ENCODE measurements at places on chromosomes 7 and 10.

DNA sequence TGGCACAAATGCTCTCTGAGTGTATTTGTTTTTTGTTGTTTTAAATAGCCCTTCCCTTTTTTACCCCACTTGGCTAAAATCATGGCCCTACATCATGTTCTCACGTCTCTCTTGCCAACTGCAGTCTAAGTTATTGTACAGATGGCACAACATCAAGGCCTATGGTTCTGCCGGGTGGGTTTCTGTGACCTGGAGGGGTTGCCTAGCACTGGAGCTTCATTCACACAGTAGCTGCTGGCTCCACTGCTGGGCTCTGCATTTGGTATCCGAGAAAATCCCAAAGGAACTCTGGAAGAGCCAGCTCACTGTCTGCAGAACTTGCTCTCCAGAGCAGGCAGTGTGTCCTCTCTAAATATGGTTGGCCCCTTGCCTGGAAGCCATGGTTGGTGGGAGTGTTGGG, 120.6 kb downstream of the LRRC4 start:
- no peak for DNase-seq

GRCh38 chr7:98500764-98501163, 99.9 kb upstream of the BAIAP2L1 start:
- DNase-seq = no peak

- no peak for DNase-seq
These were observed 947.7 kb upstream of the SORCS1 start for GRCh38 chr10:108112218-108112617.

GRCh38 chr7:673681-674453, 52.6 kb upstream of the DNAAF5 start:
- DNase-seq = no peak

- no peak for DNase-seq
These were observed 116.2 kb downstream of the AVL9 start for GRCh38 chr7:32611201-32612099.

DNA sequence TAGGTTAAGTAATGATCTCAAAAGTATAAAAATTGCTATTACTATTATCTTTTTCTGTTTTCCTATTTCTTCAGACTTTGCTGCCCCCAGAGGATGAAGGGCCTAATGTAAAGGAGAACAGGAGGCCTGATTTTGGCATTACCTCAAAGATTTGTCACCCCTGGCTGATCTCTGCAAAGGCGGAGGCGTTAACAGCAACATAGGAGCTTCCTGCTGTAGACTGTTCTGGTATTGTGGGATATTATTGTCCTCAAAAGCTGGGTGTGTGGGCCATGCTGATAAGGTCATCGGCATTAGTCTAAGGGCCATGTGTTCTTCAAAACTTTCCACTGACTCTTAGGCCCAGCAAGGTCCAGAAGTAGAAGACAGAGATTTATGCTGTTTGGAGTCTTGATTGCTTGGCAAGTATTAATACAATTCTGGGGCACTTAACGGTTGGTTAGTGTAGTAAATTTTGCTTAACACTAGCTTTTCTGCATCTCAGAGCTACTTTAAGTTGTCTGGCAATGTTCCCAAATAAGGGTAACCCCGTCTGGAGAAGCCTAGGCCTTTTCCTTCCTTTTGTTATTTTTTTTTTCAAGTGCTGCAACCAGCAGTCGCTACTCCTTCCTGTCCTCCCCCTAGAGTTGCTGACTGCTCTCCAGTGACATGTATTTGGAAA, 14.0 kb upstream of the ENTPD1 start:
- DNase-seq = no peak

- no peak for DNase-seq
These were observed 401.4 kb downstream of the TNS3 start for GRCh38 chr7:47180516-47180826.

GRCh38 chr10:9275861-9276260, 1221.4 kb downstream of the GATA3 start:
- DNase-seq = no peak

DNA sequence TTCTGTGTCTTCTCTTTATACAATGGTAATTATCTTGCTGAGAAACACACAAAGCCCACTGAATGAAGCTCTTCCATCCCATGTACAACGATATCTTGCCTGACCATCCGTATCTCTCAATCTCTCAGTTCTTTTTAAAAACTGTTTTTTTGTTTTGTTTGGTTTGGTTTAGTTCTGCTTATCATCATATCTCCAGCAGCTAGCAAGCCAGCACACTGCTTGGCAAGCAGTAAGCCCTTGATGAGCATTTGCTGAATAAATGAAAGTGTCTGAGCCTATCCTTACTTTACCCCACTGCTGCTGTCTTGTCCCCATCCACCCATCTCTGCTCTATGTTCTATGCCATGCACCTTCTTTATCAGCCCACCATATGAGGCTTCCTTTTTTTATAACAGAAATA, 34.2 kb downstream of the ITGB1 start:
- no peak for DNase-seq

DNA sequence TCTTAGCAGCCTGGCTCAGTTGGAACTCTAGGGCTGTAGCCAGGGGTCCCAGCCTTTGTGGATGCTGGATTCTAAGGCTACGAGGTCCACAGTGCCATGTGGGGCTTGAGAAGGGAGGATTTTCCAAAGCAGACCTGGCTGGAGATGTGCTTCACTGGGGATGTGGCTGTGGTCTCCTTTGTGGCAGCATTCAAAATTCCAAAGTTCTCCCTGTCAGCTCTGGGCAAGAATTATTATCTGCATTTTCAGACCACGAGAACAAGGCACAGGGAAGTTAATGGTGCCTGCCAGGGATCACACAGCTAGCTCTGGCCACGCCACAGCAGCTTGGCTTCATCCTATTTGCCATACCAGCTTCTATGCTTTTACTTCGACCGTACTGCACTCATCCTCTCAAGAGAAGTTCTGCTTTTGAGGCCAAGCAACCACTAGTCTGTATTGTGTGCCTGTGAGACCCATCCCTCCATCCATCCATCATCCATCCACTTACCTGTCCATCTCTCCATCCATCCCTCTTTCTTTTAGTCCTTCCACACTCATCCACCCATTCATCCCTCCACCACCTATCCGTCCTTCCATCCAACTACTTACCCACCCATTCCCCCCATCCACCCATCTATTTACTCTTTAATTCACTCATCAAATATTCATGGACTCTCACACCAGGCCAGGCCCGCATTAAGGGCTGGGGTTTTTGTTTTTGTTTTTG, 71.5 kb downstream of the ZMIZ1 start:
- DNase-seq = no peak

DNA sequence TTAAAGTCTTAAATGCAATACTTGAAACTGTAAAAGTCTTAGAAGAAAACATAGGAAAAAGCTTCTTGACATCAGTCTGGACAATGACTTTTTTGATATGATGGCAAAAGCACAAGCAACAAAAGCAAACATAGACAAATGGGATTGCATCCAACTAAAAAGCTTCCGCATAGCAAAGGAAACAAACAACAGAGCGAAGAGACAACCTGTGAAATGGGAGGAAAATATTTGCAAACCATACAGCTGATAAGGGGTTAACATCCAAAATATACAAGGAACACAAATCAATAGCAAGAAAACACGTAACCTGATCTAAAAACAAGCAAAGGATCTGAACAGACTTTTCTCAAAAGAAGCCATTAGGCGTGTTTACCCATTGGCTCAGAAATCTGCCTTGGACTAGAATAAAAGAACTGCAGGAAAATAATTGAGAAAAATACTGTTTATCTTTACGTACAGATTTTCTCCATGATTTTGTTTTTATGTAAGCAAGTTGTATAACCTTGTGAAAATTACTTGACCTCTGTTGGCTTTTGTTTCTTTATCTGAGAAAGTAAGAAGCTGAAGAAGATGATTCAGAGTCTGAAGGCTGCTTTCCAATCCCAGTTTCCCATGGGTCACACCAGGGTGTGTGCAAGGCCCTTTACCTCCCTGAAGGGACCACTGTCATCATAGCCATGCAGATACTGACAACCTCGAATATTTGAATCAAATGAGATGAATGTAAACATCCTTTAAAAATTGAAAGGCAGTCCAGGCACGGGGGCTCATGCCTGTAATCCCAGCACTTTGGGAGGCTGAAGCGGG, 99.1 kb upstream of the LANCL2 start:
- no peak for DNase-seq

GRCh38 chr7:2488272-2488645, 12.1 kb upstream of the GRIFIN start:
- DNase-seq = no peak

DNA sequence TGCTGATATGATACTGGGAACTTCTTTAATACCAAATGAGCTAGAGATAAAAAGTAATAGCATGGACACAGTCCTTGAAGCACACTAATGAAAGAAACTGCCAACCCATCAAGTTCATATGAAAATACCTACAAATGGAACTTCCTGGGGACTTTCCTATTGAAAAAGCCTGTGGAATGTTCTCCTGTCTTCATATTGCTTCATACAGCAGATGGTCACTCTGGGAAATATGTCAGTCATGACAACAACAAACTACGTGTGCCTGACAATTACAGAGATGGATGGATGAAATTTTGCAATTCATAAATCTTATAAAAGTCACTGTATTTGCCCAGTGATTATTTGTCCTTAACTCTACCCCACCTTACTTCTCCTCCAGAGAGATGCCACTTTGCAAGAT, 106.6 kb upstream of the COL1A2 start:
- no peak for DNase-seq

DNA sequence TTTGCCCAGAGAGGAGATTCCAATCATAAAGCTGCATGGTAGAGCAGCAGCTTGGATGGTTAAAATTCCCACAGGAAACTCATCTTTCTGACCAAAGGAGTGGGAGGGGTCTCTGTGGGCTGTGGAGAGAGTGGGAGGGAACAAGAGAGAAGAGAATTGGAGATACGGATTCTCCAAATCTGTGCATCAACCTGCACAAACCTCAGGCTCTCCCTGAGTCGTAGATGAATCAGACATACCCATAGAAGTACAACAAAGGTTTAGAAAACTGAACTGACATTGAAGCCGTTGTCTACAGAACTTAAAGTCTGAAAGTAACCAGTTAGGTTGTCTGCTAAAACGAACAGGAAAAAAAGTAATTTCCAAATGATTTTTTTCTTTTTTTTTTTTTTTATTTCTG, 41.9 kb downstream of the CYCS start:
- DNase-seq = no peak

GRCh38 chr10:133393401-133394063, 425 bp upstream of the MTG1 start:
- no peak for DNase-seq

- no peak for DNase-seq
These were observed at the start of gene HOXA2 for GRCh38 chr7:27102581-27103442. TSS of gene HOXA2 (minus strand) at chr7:27102683. CDS start at chr7:27102500, 183 bp downstream.

DNA sequence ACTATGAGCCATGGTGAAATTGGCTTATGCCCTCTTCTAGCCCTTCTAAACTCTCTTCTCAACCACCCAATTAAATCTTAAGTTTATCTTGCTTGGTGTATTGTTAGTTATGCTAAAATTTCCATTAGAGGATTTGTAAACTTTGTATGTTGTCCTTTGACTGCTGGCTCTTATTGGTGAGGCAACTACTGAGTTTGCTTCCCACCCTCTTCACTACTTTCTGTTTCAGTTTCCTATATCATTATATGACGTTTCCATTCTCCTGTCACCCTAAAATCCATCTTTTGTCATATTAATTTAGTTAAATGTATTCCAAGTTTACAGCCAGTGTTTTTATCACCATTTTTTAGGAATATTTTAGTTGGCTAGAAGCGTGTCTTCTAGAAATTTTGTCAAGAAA, 80.9 kb upstream of the VWC2 start:
- DNase-seq = no peak

DNA sequence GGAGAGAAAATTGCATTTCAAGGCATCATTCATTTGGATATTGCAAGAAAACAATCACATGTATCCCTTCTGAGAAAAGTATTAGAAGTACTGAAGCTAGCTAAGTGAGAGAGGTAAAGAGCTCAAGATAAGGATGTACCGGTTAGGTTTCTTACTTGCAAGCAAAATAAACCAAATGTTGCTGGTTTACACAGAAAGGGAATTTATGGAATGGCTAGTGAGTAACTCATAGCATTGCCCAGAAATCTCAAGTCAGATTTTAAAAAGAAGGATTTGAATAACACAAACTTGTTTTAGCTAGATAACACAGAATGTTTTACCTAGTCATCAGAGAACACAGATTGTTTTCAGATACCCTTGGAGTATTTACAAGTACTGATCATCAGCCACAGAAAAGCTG, 30.6 kb downstream of the KLHL7 start:
- DNase-seq = no peak

DNA sequence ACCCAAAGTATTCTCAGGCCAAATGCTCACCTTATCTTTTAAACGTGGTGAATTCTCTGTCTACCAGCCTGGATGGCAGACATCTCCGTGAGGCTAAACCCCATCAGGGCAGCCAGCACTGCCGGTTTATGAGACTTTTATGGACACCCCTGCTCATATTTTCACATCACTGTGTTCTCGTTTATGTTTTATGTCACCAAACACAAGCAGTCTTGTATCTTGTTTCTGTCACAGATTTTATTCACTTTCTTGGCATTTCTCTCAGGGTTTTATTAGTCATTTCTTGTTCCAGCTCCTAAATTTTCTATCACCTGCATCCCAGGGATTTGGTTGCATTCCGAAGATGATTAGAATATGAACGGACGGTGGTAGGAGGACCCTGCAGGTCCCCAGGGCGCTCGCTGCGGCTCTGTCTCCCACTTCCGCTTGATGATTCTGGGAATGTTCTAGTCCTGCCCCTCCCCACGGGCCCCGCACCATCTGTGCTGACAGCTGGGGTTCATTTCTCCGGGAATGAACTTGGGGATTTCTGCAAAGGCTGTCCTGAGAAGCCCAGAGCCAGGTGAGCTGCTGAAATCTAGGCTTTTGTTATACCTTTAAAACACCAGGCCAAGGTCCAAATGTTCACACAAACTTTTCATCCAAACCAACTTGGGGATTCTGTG, 217.6 kb downstream of the GFRA1 start:
- no peak for DNase-seq

DNA sequence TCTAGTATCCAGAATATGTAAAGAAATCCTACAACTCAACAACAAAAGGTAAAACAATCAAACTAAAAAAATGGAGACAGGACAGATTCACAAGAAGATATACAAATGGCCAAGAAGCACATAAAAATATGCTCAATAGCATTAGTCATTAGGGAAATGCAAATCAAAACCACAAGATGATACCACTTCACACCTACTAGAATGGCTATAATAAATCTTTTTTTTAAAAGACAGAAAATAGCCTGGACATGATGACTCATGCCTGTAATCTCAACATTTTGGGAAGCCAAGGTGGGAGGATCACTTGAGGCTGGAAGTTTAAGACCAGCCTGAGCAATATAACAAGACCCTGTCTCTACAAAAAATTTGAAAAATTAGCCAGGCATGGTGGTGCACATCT, 27.9 kb upstream of the CHCHD3 start:
- DNase-seq = no peak

DNA sequence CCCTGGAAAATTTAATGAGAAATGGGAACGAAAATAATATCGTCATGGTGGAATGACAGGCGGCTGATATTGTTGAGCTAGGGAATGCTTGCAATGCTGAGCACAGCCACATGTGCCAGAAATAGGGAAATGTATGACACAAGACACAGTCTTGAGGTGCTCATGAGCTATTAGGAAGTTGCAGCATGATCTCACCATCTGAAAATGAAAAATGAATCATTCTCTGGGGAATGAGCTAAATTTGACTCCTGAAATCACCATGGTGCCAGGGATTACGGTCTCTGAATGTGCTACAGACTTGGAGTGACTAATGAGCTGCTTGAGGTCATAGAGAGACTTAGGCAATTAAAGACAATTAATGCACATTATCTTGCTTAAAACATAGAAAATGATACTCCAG, 845.0 kb downstream of the CNTNAP2 start:
- DNase-seq = no peak

- DNase-seq = no peak
These were observed 424.9 kb downstream of the CALN1 start for GRCh38 chr7:71987200-71987767.

GRCh38 chr10:29636178-29636577, 1.4 kb upstream of the SVIL start:
- DNase-seq = no peak
